ENCODE measurements at places on chromosomes 5 and 9. TPM values are rescaled to one million over a fixed set of nuclear protein-coding genes. Genes with fewer than 3 reads are reported as not detected.

DNA sequence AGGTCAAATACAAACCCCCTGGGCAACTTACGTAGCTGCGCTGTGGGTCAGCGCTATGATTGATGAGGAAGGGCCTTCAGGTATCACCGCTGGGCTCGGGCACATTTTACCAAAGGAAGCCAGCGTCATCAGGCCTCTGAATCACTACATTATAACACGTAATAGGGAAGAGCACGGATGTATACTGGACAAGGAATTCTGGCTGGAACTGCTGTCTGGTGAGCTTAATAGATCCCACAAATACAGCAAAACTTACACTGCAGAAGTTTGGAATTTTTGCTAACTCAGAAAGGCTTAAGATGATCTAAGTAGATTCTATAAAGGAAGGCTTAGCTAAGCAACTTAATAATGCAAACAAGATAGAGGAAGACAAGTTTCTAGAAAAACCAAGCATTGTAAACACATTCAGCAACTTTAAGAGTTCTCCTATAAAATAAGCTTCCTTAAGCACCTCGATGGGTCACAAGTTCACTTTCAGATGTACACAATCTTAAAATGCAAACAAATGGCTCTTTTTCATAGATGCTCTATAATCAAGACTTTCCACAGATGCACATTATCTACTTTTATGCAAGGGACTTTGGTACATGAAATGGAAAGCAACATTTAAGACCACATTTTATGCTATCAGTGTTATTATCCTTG is 360.1 kb upstream of the PANK3 start:
- H3K27ac ChIP-seq: no peak overlapping the region
- peaks cover 4% of the 10 kb centered on the region for H3K27me3 ChIP-seq
- H3K4me3 ChIP-seq: no peak overlapping the region
- H3K4me1 ChIP-seq: peaks cover 2% of the 10 kb centered on the region

DNA sequence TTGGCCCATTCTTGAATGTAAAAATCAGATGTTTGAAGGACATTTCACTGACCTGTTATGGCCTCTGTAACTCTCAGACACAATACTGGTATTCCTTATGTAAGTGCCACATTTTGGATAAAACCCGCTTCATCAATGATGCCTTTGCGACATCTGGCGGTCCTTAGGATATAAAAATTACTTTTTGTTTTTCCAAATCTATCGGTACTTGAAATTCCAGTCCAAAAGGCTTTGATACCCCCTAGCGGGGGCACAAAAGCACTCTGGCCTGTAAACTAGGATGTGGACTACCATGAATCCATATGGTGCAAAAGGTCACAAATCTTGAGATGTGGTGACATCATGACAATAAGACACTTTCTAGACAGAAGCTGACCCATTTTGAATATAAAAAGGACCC is 291.8 kb downstream of the KIAA0825 start:
- H3K27ac ChIP-seq: no peak overlapping the region
- H3K4me3 ChIP-seq: no peak overlapping the region
- DNase-seq: no peak
- H3K27me3 ChIP-seq: no peaks in the 10 kb centered on the region

DNA sequence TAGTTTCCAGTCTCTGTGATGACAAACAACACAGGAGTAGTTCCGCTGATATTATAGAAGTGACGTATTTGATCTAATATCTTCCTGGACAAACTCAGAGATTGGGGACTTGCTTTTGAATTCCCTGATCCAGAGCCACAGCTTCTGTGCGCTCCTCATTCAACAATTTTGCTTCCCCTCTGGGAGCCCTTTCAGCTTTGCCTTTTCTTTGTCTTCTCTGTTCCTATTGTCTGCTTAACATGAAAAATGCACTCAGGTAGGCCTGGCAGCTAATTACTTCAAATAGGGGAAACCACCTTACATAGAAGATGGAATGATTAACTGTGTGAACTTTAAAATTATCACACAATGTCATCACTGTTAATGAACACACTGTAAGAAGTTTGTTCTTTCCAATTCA is 192.9 kb downstream of the EPB41L4A start:
- H3K36me3 ChIP-seq: no peaks in the 10 kb centered on the region
- no peak for DNase-seq
- H3K27me3 ChIP-seq: peaks cover 17% of the 10 kb centered on the region
- no peak overlapping the region for H3K27ac ChIP-seq
- no peak overlapping the region for H3K4me3 ChIP-seq

DNA sequence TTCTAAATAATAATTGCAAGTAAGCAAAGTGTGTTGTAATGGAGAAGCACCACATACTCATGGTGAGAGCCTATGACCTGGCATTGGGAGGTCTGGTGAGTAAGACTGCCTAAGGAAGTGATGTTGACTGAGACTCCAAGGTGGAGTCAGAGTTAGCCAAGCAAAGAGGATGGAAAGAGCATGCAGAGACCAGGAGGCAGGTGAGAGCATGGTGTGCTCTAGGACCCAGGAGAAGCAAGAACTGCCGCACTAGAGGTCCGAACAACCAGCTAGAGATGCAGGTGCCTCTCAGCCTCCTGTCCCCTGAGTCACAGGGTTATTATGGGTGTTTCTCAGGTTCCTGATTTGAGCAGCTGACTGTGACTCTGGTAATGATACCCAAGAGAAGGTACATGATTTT is 27.3 kb downstream of the ANP32B start:
- peaks cover 56% of the 10 kb centered on the region for H3K36me3 ChIP-seq
- no peak for DNase-seq
- H3K27me3 ChIP-seq: no peaks in the 10 kb centered on the region
- H3K4me1 ChIP-seq: peaks cover 33% of the 10 kb centered on the region
- peak overlapping the region; percentile 56 for H3K27ac ChIP-seq

GRCh38 chr5:160357394-160357793 is 13.0 kb downstream of the C1QTNF2 start:
- no peak overlapping the region for H3K4me3 ChIP-seq
- H3K36me3 ChIP-seq: no peaks in the 10 kb centered on the region
- H3K27me3 ChIP-seq: peaks cover 6% of the 10 kb centered on the region
- DNase-seq: no peak

GRCh38 chr5:151079838-151080612 is 809 bp downstream of the TNIP1 start:
- peak overlapping the region; percentile 91 for H3K27ac ChIP-seq
- H3K27me3 ChIP-seq: no peaks in the 10 kb centered on the region
- peaks cover 54% of the 10 kb centered on the region for H3K36me3 ChIP-seq
- H3K4me1 ChIP-seq: peaks cover 74% of the 10 kb centered on the region

DNA sequence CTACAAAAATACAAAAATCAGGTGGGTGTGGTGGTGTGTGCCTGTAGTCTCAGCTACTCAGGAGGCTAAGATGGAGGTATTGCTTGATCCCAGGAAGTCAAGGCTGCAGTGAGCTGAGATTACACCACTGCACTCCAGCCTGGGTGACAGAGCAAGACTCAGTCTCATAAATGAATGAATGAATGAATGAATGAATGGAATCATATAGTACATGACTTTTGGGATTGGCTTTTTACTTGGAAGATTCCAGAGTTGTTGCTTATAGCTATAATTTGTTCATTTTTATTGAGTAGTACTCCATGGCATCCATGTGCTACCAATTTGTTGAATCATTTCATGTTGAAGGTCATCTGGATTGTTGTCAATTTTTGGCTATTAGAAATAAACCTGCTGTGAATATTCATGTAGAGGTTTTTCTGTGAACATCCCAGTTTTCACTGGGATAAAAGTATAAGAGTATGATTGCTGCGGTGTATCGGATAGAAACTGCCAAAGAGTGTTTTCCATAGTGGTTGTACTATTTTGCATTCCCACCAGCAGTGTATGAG is 19.9 kb downstream of the ERBIN start:
- H3K4me1 ChIP-seq: peaks cover 32% of the 10 kb centered on the region
- no peak overlapping the region for H3K27ac ChIP-seq
- peaks cover 37% of the 10 kb centered on the region for H3K36me3 ChIP-seq
- no peaks in the 10 kb centered on the region for H3K27me3 ChIP-seq
- no peak overlapping the region for H3K4me3 ChIP-seq
- no peak for DNase-seq

GRCh38 chr9:72925126-72925789 is 27.6 kb downstream of the ALDH1A1 start:
- H3K4me1 ChIP-seq: no peaks in the 10 kb centered on the region
- H3K27ac ChIP-seq: no peak overlapping the region
- no peak for DNase-seq
- no peak overlapping the region for H3K4me3 ChIP-seq
- no peaks in the 10 kb centered on the region for H3K36me3 ChIP-seq

- no peak for DNase-seq
- peaks cover 10% of the 10 kb centered on the region for H3K27me3 ChIP-seq
- no peaks in the 10 kb centered on the region for H3K4me1 ChIP-seq
- no peaks in the 10 kb centered on the region for H3K36me3 ChIP-seq
- no peak overlapping the region for H3K27ac ChIP-seq
These were observed 44.1 kb upstream of the OLFM1 start for GRCh38 chr9:135043345-135043744.

GRCh38 chr9:136711751-136712689 is at the start of gene DIPK1B:
Gene DIPK1B (plus strand): TSS chr9:136712572. CDS start chr9:136712666, 94 bp downstream.
- peaks cover 48% of the 10 kb centered on the region for H3K27me3 ChIP-seq
- no peak for DNase-seq
- H3K27ac ChIP-seq: no peak within 1 kb of the TSS

GRCh38 chr5:92402045-92402444 is 1018.9 kb upstream of the ARRDC3 start:
- no peaks in the 10 kb centered on the region for H3K36me3 ChIP-seq
- H3K27me3 ChIP-seq: no peaks in the 10 kb centered on the region
- no peaks in the 10 kb centered on the region for H3K4me1 ChIP-seq
- no peak overlapping the region for H3K4me3 ChIP-seq
- no peak for DNase-seq
- no peak overlapping the region for H3K27ac ChIP-seq

GRCh38 chr5:171311322-171312077 is 2.5 kb downstream of the TLX3 start:
- no peak overlapping the region for H3K27ac ChIP-seq
- no peaks in the 10 kb centered on the region for H3K36me3 ChIP-seq
- no peak for DNase-seq
- H3K27me3 ChIP-seq: peaks cover 92% of the 10 kb centered on the region
- peaks cover 24% of the 10 kb centered on the region for H3K4me1 ChIP-seq

DNA sequence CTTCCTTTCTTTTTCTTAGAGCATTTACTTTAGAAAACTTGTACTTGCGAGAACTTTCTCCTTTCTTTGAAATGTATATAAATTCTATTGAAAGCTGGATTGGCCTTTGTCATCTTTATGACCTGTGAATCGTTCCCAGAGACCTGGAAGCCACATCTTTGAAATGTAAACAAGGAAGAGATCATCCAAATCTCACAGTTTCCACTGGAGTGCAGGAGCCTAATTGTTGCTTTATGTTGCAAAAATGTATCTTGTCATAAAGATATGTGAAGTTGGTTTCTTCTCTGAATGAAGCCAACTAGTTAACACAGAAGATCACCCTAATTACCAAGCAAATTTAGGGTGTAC is 1101.8 kb downstream of the TAF11L14 start:
- H3K36me3 ChIP-seq: peaks cover 48% of the 10 kb centered on the region
- no peaks in the 10 kb centered on the region for H3K27me3 ChIP-seq
- H3K4me1 ChIP-seq: peaks cover 26% of the 10 kb centered on the region
- no peak for DNase-seq
- H3K27ac ChIP-seq: no peak overlapping the region
- H3K4me3 ChIP-seq: no peak overlapping the region

- no peaks in the 10 kb centered on the region for H3K27me3 ChIP-seq
- H3K27ac ChIP-seq: no peak overlapping the region
- H3K4me3 ChIP-seq: no peak overlapping the region
These were observed 69.0 kb downstream of the WNK2 start for GRCh38 chr9:93252781-93253530.

DNA sequence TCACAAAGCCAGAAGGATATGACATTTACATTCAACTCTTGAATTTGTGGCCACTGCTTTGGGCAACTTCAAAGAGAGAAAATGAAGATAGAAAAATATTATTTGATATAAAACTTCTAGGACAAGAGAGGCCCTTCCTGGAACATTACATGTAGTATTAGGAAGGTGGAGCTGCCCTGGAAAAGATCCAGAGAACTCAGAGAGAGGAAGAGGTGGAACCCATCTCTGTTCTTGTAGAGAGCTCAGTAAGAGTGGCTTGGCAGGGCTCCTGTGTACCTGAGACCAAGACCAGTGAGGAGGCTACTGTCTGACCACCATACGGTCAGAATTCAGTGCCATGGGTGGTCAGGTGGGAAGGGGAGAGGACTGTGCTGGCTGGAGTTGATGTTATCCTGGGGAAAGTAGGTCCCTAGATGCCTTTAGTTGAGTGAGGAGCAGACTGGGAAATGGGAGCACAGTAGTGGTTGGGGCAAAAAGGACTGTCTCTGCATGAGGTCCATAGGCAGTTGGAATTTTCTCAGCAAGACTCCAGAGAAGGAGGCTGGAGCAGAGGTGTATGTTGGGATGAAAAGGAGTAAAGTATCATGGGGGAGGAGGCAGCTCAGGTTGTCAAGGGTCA is 7.6 kb downstream of the TGFBI start:
- no peaks in the 10 kb centered on the region for H3K27me3 ChIP-seq
- peaks cover 17% of the 10 kb centered on the region for H3K4me1 ChIP-seq
- H3K36me3 ChIP-seq: peaks cover 4% of the 10 kb centered on the region
- H3K27ac ChIP-seq: peak overlapping the region; percentile 54

DNA sequence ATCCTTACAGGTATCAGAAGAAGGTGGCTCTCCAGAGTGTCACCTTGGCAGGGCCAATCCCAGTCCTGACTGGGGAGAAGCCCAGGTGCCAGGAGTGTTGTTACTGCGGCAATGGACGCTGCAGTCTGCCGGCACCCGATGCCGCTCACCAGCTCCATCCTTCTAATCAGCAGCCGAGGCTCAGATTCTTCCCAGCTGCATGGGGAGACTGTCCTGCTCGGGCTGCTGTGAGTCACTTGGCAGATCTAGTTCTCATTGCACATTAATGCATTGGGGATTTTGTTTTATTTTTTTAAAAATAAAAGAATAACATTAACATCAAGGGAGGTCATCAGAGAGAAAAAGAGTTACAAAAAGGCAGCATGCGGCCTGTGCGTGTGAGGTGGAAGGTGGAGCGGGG is 115.8 kb downstream of the MTX3 start:
- no peak for DNase-seq
- peaks cover 2% of the 10 kb centered on the region for H3K27me3 ChIP-seq
- no peak overlapping the region for H3K4me3 ChIP-seq
- no peaks in the 10 kb centered on the region for H3K4me1 ChIP-seq
- H3K36me3 ChIP-seq: no peaks in the 10 kb centered on the region

The MXD3 gene
- 14.7 TPM for total RNA-seq

The TAF11L7 gene
- not detected for total RNA-seq

The MSMP gene
- total RNA-seq: 0.94 TPM

The IL4 gene
- total RNA-seq: not detected

The NIPAL4 gene
- total RNA-seq: 0.60 TPM

The CDC20B gene
- total RNA-seq: not detected

The PTGR1 gene
- 1.9 TPM for total RNA-seq
